HT-29 (cell line): ENCODE measurements at places on chromosomes 2 and 18.

GRCh38 chr18:78788161-78788560 is 191.5 kb upstream of the SALL3 start:
- no peak for DNase-seq

- DNase-seq: no peak
Measured at GRCh38 chr2:215702116-215702902, 266.4 kb upstream of the FN1 start.

GRCh38 chr18:11585596-11585995 is 23.8 kb upstream of the SLC35G4 start:
- DNase-seq: no peak

DNA sequence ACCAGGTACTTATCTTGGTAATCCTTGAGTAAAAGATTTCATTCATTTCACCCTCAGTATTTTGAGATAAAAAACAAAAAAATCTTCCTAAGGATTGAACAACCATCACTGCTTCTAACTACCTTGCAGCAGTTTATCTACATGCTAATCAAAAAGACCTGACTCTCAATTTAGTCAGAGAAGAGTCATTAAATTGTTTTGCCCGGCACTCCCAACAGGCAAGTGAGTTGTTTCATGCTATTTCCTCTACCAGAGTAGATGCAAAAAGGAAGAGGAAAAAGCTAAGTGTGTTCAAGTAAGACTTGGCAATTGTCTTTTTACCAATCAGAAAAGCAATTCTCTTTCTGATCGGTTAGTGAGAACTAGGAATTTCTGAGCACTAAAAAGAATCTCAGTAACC is 39.5 kb downstream of the MYO5B start:
- DNase-seq: no peak

DNA sequence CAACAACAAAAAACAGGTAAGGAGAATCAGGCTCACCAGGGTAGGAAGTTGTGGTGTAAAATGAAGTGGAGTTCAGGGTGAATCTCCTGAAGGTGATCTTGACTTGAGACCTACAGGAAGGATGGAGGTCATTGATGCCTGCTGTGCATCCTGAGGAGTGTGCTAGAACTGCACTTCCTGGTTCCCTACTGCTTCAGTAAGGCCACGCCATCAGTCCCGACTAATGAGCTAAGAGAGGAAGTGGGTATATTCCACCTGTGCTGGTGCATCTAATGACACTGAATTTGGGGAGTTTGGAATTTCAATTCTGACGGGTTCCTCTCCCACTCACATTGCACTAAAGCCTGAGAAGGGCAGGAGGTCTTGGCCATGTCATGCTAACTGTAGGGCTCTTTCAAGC is 349.3 kb upstream of the SLC14A2 start:
- no peak for DNase-seq
